Breast epithelium (tissue), 4 donors: ENCODE measurements at places on chromosomes 1 and 21.

DNA sequence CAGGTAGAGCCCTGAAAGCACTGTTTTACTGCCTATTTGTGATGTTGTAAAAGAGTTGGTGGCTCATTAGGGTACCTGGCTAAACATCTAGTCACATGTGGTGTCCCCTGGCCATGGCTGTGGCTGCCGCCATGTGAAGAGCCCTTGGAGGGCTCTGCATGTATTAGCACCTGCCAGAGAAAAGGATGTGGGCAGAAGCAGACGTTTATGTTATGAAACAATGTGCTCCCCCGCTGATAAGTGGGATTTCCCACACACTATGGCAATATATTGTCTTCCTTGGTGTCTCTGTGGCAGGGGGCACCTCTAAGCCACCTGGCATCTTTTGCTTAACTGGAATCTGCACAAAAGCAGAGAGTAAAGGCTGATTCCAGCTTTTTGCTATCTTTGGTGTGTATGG, 9.6 kb downstream of the TENT5C start:
- DNase-seq = no peak

DNA sequence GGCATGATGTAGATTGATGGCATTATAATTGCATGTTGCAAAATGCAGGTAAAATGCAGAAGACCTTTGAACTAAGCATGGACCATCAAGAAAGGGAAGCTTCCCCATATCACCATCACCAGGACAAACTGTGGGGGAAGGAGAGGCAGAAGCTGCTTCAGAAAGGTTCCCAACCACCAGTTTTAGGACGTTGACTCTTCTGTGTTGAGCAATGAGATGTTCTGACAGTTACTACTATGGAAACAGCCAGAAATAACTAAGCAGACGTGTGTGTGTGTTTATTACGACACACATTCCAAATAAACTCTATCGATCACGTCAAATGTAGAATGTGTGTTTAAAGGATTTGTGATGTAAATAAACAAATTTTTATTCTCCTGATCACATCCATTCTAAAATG, 110.2 kb upstream of the PLD5 start:
- no peak for DNase-seq

DNA sequence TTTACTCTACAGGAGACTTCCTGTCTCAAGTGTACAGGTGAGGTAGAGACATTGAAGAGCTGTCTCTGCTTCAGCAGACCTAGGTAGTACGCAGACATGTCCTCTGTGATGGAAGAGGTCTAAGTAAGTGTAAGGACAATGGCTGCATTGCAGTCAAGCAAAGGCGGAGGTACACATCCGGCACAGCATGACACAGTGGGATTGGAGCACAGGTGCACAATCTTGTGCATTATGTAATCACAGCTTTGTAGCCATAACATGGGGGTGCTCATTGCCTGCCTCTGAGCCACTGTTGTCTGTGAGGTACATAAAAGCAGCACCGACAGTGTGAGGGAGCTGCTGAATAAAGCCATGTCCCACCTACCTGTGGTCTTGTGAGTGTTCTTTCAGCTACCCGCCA, 66.4 kb upstream of the CCDC190 start:
- no peak for DNase-seq

DNA sequence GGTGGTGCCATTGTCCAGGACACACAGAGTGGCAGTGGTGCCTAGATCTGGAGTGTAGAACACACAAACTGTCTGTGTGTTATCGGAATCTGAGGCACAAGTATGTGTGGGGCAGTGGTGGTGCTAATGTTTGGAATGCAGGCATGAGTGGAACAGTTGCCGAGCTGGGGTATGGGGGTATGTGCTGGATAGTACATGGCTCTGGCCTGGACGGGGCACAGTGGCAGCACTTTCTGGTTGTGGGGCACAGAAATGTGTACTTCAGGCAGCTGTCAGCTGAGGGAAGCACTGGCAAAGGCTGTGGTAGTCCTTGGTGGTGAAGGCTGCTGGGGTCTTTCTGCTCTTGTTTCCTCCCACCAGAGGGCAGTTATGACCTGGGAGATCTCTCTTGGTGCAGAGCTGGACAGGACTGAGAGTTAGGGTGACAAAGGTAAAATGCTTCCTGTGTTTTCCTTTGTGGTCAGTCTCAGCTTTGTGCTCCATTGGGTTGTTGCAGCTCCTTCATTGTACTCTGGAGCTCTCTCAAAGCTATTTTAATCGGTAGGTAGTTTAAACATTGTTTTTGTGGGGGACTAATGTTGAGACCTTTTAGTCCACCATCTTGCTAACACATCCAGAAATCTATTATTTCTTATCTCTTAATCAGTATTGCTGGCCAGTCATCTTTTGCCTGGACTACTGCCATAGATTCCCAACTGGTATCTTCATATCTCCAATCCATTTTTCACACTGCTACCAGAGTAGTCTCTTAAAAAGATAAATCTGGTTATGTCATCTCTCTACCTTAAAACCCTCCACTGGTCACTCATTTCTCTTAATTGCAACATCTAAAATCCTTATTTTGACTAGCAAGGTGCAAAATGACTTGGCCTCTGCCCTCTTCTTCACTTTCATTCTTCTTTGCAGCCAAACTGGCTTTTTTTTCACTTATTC, 83.9 kb upstream of the NBPF4 start:
- no peak for DNase-seq
